AML-193 (cell line): ENCODE measurements at places on chromosomes 12 and 14.

DNA sequence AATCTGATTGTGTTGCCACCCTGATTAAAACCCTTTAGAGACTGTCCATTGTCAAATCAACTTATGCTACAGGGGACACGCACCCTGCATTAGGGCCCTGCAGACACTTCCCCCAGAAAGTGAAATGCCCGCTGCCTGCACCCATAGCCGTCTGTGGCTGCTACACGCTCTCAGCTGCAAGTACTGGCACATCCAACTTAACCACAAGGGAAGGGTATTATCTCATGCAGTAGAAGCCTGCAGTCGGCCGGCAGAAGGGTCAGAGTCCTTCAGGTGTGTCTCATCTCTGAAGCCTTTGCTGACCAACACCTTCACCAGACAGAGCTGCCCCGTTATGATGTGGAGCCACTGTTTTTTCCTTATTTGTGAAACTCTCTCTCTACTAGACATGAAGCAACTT lies 20.8 kb downstream of the CFAP251 start:
- DNase-seq = no peak

DNA sequence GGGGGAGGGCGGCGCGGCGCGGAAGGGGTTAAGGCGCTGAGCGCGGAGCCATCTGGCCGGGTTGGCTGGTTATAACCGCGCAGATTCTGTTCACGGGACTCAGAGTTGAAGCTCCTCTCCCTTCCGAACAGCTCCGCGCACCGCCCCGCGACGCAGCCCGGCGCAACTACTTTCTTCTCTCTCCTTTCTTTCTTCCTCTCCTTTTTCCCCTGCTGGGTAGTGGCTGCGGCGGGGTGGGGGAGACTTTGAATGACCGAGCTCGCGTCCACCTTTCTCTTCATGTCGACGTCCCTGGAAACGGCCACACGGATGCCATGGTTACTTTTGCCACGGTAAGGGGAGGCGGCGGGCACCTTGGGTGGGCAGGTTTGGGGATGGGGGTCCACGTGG lies at the start of gene NTF3:
Gene NTF3 (plus strand): TSS at position 98 of the 390 bp plus-strand sequence. CDS start 217 bp downstream, at position 315.
- no peak for DNase-seq

GRCh38 chr14:36556811-36557433 lies 25.5 kb downstream of the NKX2-8 start:
- peak; percentile 4 for DNase-seq

DNA sequence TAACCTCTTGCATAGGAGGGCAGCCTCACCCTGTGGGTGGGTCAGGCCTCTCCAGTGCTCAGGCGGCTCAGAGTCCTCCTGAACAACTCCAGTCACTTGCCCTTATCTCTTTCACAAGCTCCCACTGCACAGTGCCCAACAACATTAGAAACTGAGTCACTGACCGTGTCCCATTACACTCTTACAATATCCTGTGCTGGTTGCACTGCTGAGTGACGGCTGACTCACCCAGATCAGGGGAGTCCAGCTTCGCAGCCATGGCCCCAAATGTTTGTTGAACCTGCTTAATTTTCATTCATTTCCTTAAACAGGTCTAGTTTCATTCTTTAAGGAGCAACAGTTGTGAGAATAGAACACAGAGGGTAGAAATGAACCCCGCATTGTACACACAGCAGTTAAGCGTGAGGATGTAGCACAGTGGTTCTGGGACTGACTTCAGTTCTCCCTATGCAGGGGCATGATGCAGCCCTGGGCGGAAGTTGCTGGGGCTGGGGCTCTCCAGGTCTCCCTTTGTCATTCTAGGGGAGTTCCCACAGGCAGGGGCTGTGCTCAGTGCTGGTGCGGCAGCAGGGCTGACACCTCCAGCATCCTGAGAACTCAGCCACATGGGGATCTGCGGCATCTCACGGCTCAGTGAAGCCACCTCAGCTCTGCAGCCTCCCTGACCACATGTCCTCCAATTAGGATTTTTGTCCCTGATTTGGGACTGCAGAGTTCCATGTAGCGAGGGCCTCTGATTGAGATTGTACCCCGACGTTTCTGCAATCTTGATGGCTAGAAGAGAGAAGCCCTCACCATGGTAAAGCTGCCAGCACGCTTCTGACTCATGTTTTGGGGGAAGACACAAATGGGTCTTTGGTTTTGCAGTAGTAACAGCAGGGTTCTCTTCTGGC lies 16.1 kb downstream of the GPR68 start:
- no peak for DNase-seq

DNA sequence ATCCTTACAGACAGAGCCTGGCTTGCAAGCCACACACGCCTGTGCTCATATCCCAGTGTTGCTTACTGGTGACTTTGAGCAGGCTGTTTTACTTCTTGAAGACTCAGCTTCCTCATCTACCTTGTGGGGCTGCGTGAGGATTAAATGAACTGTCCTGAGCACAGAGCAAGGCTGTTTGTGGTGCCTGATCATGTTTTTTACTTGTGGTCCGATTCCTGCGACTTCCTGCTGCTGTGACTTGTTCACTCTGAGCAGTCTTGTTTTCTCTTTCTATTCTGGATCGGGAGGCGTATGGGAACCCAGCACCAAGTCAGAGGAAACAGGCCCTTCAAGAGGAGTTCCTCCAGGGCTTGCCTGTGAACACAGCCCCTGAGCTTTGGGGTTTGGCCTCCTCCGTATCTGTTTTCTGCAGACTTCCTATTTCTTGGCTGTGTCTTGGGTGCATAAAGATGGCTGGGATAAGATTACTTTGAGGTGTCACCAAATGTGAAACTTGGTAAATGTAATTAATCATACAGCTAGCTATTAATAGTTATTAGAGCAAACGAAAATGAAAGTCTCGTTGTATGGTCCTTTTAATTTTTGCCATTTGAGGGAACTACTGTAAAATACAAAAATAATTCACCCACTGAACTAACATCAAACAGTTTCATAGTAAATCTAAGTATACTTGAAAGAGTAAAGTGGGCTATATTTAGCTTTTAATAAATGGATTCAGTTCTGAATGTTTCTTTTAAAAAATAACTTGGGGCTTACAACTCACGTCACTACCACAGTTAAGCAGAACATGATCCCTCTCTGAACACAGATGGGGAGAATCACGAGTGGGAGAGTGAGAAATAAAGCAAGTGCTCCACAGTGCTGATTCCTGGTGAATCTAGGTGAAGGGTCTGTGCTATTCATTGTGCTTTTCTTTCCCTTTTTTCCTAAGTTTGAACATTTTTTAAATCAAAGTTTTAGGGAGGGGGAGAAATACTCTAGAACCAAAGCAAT lies 251.5 kb downstream of the FOXN3 start:
- peak; percentile 60 for DNase-seq

DNA sequence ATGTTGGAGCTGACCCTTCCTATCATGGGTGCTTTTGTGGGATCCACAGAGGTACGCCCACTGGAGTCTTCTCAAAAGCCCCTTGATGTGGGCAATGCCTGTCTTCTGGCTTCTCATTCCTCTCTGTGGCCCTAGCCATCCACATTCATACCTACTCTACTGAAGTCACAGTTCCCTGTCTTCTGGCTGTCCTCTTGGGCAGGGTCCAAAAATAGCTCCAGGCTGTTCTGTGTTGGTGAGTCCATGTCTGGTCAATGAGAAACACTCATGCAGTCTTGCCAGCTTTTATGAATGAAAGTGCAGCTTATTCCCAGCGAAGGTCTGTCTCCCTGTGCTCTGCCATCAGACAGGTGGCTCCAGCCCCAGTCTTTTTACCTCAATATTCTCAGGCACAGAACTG lies 135.9 kb upstream of the MDM1 start:
- no peak for DNase-seq

DNA sequence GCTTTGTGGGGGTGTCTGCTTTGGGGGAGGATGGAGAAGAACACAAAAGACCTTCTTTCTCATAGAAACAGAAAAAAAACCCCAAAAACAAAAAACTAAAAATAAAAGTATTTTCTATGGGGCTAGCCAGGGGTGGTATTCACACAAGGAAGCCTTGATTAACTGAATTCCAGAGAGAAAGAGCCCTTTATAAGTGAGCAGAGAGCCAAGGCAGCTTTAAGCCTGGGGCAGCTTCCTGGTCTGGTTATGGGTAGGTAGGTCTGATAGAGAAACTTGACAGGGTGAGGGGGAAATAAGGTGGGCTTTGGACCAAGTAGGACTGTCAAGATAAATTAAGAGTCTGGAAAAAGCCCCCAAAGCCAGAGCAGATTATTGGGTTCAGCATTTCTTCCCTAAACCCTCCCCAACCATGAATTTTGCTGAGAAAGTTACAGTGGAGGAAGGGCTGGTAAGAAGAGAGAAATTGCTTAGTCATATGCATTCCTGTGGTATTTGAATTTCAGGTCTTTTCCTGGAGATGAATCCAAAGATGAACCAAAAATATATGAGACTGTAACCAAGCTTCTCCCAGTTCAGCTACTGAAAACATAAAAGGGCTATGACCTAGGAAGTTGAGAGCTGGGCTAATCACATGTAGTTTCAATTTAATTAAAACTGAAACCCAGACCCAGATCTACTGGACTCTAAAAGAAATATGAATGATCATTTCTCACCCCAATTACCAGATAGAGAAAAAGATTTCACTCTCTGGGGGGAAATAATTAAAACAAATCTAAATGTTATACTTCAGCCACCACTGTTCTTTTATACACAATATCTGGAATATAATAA lies 144.8 kb downstream of the TBC1D30 start:
- DNase-seq = no peak

- DNase-seq = no peak
Measured at GRCh38 chr12:10205220-10205807, 7.4 kb upstream of the GABARAPL1 start.

DNA sequence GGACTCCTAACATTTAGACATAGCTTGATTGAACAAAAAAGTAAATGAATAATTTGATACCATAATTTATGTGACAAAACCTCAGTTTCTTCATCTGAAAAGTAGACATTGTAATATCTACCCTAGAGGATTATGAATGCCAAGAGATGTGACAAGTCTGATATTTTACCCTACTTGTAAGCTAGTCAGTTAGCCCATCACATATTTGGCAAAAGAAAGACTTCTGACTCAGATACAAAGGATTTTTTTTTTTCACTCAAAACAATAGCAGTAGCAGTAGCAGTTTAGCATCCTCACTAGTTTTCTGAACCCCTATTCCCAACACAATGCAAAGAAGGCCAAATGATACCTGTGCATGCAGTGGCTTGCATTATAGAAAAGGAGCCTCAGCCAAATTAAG lies 377.3 kb upstream of the E2F7 start:
- DNase-seq = no peak

- DNase-seq = peak; percentile 36
Measured at GRCh38 chr12:79690638-79691510, at the start of gene PAWR. Gene PAWR, minus strand, starts transcription at chr12:79690964. Its CDS starts 720 bp downstream, at chr12:79690244.

DNA sequence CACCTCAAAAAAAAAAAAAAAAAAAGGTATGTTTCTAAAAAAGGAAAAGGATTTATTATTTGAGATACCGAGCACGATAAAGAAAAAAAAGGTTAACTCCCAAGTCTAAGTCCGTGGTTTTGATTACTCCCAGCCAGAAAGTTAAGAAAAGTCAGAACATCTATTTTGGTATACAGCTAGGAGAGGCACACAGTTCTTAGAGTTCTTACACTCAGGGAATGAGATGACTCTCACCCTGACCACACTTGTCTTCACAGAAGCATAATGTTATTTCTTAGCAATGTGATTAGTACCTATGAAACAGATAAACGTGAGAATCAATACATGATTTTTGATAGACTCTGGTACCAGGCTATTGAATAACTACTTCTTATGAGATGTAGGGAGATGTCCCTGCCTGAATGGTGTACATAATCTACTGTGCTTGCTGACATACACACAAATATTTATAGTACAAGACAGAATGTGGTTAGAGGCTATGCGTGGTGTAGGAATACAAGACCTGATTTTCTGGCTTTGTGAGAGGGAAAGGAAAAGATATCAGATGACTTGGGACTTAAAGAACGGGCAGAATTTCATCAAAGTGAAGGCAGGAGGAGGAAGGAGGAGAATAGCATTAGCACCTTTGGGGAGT lies 31.6 kb downstream of the LIMA1 start:
- no peak for DNase-seq

DNA sequence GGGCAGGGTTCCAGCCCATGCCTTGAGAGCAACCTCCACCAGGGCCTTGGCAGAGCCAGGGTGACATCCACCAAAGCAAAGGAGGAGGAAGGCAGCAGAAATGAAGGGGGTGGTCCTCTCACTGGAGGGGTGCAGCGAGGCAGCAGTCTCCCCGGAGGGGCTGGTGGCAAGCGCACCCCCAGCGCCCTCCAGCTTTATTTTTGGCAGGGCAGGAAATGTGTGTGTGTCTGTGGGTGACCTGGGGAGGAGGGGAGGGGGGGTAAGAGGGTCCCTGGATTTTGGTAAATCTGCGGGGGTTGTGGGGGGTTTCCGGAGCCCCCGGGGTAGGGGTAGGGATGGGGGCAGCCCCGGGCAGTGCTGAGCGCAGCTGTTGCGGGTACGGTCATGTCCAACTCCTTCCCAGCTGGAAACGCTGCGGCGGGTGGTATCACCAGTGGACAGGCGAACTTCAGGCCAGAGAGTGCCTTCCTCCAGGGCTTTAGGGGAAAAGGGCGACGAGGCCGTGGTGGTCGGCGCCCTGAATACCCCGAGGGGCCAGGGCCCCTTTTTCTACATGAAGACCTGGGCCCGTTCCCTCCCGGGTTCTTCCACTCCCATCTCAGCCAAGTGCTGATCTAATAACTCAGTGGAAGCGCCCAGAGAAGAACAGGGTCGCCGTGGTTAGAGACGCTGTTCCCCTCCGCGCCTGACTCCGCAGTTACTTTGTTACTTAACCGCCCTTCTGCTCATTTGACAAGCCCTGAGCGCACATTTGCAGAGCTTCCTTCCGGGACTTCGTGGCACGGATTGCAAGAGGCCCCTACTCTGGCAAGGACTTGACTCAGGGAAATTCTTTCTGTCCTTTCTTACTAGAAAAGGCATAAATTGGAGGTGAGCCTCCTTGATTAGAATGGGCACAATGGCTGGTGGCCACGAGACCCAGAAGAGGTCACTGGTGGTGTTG lies 55.2 kb downstream of the FOS start:
- DNase-seq = peak; percentile 94

- DNase-seq = peak; percentile 24
Measured at GRCh38 chr12:56590237-56590830, 39.8 kb downstream of the BAZ2A start.

- DNase-seq = no peak
Measured at GRCh38 chr12:58893495-58893894, 26.8 kb downstream of the LRIG3 start.

- no peak for DNase-seq
Measured at GRCh38 chr12:45966486-45966885, 23.9 kb downstream of the SCAF11 start.

DNA sequence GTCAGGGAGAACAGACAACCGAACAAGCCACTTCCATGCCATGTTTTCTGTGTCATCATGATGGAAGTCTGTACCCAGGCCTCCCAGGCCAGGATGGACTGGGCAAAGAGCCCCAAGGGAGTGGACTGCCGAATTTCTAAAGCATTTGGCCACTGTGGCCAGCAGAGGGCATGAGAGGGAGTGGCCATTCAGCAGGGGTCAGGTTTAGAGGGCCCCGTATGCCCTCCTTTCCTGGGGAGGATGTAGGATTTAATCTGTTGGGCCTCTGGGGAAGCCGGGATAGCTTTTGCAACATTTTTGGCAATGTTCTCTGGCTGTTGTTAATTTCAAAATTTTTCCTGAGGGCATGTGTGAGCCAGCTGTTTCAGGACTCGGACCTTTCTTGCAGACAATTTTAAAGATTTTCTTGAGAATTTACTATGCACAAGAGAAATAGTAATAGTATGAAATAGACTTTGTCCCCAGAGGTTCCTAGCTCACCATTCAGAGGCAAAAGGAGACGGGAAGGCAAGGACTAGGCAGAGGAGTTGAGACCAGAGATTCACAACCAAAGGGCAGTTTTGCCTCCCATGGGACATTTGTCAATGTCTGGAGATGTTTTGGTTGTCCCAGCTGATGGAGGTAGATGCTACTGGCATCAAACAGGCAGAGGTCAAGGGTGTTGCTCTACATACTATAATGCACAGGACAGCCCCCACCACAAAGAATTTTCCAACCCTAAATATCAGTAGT lies 18.0 kb downstream of the ACACB start:
- no peak for DNase-seq

GRCh38 chr14:59632381-59632780 lies 55.8 kb upstream of the CCDC175 start:
- peak; percentile 41 for DNase-seq
